ENCODE measurements at places on chromosomes 3 and 15. TPM values are rescaled to one million over a fixed set of nuclear protein-coding genes. Genes with fewer than 3 reads are reported as not detected.

Gene SLC6A11
- not detected for total RNA-seq

Gene HCLS1
- total RNA-seq: 0.31 TPM

Gene WNT5A
- 35.5 TPM for total RNA-seq

Gene ANKUB1
- not detected for total RNA-seq

Gene IL5RA
- not detected for total RNA-seq

Gene GOLGA8B
- 106 TPM for total RNA-seq

Gene ZDHHC23
- total RNA-seq: not detected

Gene CELF6
- total RNA-seq: 1.0 TPM

Gene GOLGA8H
- total RNA-seq: 0.05 TPM

Gene HESX1
- total RNA-seq: 0.73 TPM

Gene RARB
- not detected for total RNA-seq

Gene ZNF662
- 1.1 TPM for total RNA-seq

Gene MUC4
- not detected for total RNA-seq

Gene CHRNA5
- 2.0 TPM for total RNA-seq

Gene KNG1
- total RNA-seq: not detected

Gene TNFSF10
- total RNA-seq: not detected

Gene GALNT15
- 0.91 TPM for total RNA-seq

Gene FEZF2
- total RNA-seq: not detected

Gene EFCC1
- 4.6 TPM for total RNA-seq

Gene CYP8B1
- not detected for total RNA-seq

Gene IRAK2
- 2.9 TPM for total RNA-seq

Gene TMEM266
- total RNA-seq: not detected

Gene BCL2A1
- not detected for total RNA-seq

Gene AVEN
- 77.7 TPM for total RNA-seq

Gene MKRN2OS
- total RNA-seq: not detected

Gene PIERCE2
- total RNA-seq: 5.4 TPM

Gene NR2E3
- total RNA-seq: not detected

Gene RAP2B
- total RNA-seq: 27.5 TPM

Gene TIPARP
- total RNA-seq: 82.9 TPM

Gene P2RY1
- not detected for total RNA-seq

Gene GATM
- 36.4 TPM for total RNA-seq

Gene HDC
- total RNA-seq: not detected

Gene EPHA3
- total RNA-seq: 0.62 TPM

Gene TIMP4
- total RNA-seq: 0.42 TPM

Gene PATL2
- total RNA-seq: 0.19 TPM

Gene PYGO1
- total RNA-seq: 15.2 TPM

Gene ZNF148
- 43.3 TPM for total RNA-seq

Gene SLC28A2
- total RNA-seq: not detected

Gene MITF
- total RNA-seq: 12.5 TPM

Gene FBXL22
- 39.5 TPM for total RNA-seq

Gene SHF
- total RNA-seq: 104 TPM

Gene POPDC2
- total RNA-seq: 3.5 TPM

Gene SLC38A3
- total RNA-seq: 42.7 TPM

Gene STX19
- total RNA-seq: not detected

Gene CCR9
- not detected for total RNA-seq

Gene SPINT1
- total RNA-seq: not detected

Gene ACTC1
- total RNA-seq: 6,424 TPM

Gene EPHB1
- 0.86 TPM for total RNA-seq

Gene ARGFX
- not detected for total RNA-seq

Gene CMTM8
- 4.8 TPM for total RNA-seq

Gene GOLGA8T
- not detected for total RNA-seq

Gene XCR1
- not detected for total RNA-seq

Measured in myocyte (in vitro differentiated cells).